T-cell (primary cell): ENCODE measurements at places on chromosomes 1 and 21.
A peak's percentile ranks its signal among the peaks of the same experiment; 100 is the strongest.

DNA sequence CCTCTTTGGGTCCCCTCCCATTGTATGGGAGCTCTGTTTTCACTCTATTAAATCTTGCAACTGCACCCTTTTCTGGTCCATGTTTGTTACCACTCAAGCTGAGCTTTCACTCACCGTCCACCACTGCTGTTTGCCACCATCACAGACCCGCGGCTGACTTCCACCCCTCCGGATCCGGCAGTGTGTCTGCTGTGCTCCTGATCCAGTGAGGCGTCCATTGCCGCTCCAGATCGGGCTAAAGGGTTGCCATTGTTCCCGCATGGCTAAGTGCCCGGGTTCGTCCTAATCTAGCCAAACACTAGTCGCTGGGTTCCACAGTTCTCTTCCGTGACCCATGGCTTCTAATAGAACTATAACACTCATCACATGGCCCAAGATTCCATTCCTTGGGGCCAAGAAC lies 157.2 kb downstream of the SEC16B start:
- H3K4me1 ChIP-seq, result no peaks in the 10 kb centered on the region
- no peaks in the 10 kb centered on the region for H3K27me3 ChIP-seq
- H3K27ac ChIP-seq, result no peak overlapping the region
- no peak for DNase-seq

DNA sequence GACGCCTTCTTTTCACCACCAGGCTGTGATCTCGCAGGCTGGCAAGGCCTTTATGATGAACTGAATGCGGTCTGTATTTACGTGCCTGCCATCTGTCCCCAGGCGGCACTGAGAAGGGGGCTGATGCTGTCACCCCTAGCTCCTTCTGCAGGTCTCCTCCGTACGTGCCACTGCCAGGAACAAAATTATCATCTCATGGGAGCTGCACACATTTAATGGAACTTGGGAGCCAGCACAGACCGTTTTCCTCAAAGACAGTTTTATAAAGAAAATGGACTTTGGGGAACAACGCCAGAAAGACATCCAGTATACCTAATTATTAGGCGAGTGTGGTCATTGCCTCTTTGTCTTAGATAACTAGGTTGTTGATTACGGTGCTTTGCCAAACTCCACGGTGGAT lies 434.5 kb downstream of the KIF26B start:
- DNase-seq, result no peak
- no peaks in the 10 kb centered on the region for H3K4me1 ChIP-seq
- no peak overlapping the region for H3K4me3 ChIP-seq
- no peaks in the 10 kb centered on the region for H3K27me3 ChIP-seq
- H3K36me3 ChIP-seq, result no peaks in the 10 kb centered on the region

DNA sequence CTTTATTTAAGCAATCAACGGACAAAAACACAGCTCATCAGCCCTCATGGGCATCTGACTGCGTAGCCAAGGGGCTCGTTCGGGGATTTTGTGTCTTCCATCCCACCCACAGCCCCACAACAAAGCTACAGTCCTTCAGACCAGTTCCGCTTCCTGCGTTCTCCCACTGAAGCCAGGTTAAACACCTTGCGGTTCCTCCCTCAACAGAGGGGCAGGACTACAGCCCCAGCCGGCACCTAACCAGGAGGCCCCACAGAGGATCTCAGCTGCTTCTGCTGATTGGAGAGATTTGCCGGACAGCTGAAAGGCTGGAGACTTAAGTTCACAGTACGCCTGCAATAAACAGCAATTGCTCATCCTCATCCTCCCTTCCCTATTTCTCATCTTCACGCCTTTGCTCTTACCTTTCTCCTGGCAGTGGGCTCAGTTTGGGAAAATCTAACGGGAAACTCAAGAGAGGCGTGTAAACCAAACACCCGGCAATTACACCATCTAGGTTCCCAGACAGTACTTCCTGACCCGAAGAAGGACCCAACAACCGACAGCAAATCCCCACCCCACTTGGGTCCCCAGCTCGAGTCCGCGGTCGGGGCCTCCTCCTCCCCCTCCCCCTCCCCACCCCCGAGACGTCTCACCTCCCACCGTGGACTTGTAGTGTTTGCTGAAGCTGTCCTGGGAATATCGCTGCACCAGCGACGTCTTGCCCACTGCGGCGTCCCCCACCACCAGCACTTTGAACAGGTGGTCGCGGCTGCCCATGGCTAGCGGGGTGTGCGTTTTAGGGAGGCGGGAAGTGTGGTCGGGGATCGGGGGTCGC lies 876 bp downstream of the RAB29 start:
- H3K4me1 ChIP-seq, result peaks cover 6% of the 10 kb centered on the region
- H3K36me3 ChIP-seq, result peaks cover 7% of the 10 kb centered on the region
- peak overlapping the region; percentile 74 for H3K4me3 ChIP-seq

DNA sequence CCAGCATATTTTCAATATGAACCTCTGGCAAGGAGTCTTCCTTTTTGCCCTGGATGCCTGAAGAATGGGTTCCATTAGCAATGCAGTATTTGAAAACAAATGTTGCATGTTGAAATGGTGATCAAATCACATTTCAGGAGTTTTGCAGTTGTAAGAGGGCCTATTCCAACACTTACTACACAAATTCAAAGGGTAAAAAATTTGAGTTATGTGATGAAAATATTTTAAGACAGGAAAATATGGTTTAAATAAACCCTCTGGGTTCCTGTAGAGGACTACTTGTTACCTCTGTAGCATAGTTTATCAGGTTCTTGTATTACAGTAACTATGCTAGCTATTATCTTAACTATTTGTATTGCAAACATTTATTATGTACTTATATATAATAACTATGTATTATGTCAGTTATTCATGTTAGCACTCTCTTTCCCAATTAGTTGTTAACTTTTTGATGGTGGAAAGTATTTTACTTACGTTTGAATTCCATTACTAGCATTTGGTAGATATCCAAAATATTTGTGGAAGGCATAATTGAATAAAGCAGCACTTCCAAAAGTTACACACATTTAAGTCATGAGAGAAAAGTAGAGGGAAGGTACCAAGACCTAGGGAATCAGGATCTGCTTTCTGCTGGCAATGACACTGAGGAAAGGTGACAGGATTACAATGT lies 312.9 kb downstream of the GRIK1 start:
- no peak for DNase-seq
- no peak overlapping the region for H3K27ac ChIP-seq
- no peaks in the 10 kb centered on the region for H3K36me3 ChIP-seq
- no peak overlapping the region for H3K4me3 ChIP-seq
- H3K27me3 ChIP-seq, result peaks cover 2% of the 10 kb centered on the region
